ENCODE measurements at places on chromosomes 16 and 17.

GRCh38 chr17:48022901-48023300 lies 14.7 kb downstream of the COPZ2 start:
- no peak for DNase-seq

DNA sequence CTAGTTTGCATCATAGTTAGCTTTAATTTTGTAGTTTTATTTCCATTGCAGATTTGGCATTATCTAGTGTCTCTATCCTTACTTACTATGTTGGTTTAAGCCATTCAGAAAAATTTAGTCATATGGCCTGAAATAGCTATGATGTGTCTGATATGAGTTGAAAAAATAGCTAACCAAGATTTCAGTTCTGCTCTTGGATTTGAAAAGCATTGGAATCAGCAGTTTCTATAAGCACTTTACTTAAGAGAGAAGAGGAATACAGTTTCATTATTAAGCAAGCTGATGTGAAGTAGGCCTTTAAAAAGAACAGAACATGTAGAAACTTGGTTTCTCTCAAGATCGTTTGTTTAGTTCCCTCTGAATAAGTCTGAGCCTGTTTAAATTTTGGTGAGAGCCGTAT lies 25.9 kb downstream of the LPCAT2 start:
- DNase-seq, result no peak

DNA sequence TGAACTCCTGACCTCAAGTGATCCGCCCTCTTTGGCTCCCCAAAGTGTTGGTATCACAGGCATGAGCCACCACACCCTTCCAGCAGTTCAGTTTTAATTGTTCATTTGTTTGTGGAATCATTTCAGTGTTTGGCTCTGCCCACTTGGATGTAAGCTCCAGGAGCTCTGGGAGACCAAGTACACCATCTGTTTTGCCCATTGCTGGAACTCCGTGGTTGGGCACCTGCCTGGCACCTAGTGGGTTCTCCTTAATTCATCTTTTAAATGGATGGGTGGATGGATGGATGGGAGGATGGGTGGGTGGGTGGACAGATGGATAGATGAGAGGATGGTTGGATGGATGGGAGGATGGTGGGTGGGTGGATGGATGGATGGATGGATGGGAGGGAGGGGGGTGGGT lies 953 bp upstream of the NECAB2 start:
- DNase-seq, result no peak

DNA sequence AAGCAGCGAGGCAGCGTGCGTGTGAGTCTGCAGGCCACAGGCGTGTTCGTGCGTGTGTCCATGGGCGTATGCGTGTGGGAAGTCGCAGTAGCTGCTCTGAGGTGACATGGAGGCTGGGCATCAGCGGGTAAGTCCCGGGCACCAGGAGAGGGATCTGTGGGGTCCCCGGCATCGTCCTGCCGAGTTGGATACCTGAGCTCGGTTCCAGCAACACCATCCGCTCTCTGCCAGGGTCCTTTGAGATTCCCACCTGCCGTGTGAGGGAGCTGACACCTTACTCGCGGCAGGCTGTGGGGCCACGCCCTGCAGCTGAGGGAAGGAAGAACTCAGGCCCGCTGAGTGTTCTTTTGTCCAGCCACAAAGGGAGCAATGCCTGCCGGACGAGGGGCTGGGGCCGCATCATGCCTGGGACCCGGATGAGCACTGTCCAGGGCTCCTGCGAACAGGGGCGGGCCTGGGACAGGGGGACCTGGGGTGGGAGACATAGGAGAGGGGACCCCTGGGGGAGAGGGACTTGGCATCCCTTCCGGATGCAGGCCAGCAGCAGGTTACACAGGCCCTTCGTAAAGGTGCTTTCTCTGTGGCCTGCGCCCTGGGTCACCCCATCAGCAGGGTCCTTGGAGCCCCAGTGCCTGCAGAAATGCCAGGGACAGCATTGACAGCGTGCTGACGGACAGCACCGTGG lies 5.0 kb upstream of the SNAI3 start:
- no peak for DNase-seq

- no peak for DNase-seq
Observed at GRCh38 chr17:4772235-4772613, 538 bp downstream of the TM4SF5 start.

- peak; percentile 80 for DNase-seq
Observed at GRCh38 chr16:30395155-30395991, at the start of gene ZNF48. Gene ZNF48, plus strand, starts transcription at chr16:30395420. Its CDS starts 375 bp downstream, at chr16:30395795.

- no peak for DNase-seq
Observed at GRCh38 chr17:44767493-44767892, 8.7 kb downstream of the ADAM11 start.

- no peak for DNase-seq
Observed at GRCh38 chr16:31138621-31139578, 3.4 kb upstream of the PRSS8 start.

DNA sequence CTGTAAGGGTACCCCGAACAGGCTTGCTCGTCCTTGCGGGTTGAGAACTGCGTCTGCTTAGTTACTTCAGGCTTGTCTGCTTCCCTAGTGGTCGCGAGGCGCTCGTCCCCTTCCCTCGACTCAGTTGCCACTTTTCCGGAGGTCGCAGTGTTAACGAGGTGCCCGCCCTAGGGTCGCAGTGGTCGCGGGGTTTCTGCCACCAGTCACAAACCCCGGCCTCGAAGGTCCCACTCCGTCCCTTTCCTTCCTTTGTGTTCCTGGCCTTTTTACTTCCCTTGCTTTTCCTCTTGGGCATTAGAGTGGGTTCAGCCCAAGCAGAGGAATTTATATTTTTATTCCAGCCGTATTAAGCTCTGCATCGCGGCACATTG lies 299 bp downstream of the NUP85 start:
- DNase-seq, result no peak

DNA sequence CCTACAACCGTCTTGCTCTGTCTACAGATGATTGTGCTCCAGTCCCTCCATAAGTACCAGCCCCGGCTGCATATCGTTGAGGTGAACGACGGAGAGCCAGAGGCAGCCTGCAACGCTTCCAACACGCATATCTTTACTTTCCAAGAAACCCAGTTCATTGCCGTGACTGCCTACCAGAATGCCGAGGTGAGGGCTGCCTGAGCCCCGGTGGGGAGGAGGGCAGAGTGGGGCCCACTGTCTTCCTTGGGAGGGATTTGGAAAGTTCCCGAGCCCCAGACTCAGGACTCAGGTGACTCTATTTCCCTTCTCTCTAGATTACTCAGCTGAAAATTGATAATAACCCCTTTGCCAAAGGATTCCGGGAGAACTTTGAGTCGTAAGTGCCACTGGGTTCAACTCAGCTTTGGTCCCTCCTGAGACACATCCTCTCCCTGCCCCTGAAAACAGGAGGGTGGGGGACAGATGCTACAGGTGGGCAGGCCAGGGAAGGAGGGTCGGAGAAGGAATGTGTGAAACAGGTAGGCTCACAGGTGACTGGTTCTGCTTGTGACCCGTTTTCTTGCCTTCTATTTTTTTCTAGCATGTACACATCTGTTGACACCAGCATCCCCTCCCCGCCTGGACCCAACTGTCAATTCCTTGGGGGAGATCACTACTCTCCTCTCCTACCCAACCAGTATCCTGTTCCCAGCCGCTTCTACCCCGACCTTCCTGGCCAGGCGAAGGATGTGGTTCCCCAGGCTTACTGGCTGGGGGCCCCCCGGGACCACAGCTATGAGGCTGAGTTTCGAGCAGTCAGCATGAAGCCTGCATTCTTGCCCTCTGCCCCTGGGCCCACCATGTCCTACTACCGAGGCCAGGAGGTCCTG lies 11.4 kb downstream of the TBX21 start:
- no peak for DNase-seq

- peak; percentile 39 for DNase-seq
Observed at GRCh38 chr17:35312790-35313711, 60.4 kb downstream of the SLFN11 start.

GRCh38 chr17:19874256-19874655 lies 6.5 kb upstream of the ULK2 start:
- no peak for DNase-seq

DNA sequence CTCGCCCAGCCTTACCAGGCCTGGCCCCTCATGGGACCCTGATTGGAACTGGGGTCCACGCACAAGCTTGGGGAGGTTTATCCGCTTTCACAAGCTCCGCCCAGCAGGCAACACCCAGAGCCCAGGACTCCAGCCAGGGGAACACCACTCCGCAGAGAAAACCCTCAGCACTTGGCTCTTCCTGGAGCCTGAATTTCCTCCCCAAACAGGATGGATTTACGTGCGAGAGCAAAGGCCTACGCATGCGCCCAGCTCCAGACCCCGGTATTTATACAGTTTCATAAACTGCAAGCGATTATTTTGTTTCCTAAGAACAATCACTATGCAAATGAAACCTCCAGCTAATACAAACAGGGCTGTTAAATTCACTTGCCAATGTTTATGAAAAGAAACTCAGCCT lies 22.8 kb downstream of the ZNF423 start:
- no peak for DNase-seq
